Hematopoietic multipotent progenitor cell (in vitro differentiated cells): ENCODE measurements at places on chromosomes 3 and 15.

- DNase-seq: no peak
These were observed 57.2 kb downstream of the SEC22A start for GRCh38 chr3:123258811-123259420.

- DNase-seq: no peak
These were observed 272.4 kb downstream of the TIGIT start for GRCh38 chr3:114566162-114566755.

GRCh38 chr15:98954411-98954810 is 53.2 kb downstream of the PGPEP1L start:
- DNase-seq: no peak

GRCh38 chr3:10240799-10241198 is 7.5 kb upstream of the TATDN2 start:
- no peak for DNase-seq

DNA sequence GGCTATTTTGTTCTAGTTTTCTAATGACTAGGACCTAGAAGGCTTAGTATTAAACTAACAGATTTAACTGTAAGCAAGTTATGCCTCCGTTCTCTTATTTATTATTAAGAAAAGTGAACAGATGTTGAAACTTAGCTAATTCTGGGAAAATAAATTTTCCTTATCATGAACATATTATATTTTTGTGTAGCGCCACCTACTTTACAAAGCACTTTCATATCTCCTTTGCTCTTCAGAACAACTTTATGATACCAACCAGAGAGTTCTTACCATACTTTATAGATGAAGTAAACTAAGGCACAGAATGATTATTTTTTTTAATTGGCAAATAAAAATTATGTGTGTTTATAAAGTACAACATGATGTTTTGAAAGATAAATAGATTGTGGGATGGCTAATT is 59.4 kb downstream of the NME9 start:
- no peak for DNase-seq

DNA sequence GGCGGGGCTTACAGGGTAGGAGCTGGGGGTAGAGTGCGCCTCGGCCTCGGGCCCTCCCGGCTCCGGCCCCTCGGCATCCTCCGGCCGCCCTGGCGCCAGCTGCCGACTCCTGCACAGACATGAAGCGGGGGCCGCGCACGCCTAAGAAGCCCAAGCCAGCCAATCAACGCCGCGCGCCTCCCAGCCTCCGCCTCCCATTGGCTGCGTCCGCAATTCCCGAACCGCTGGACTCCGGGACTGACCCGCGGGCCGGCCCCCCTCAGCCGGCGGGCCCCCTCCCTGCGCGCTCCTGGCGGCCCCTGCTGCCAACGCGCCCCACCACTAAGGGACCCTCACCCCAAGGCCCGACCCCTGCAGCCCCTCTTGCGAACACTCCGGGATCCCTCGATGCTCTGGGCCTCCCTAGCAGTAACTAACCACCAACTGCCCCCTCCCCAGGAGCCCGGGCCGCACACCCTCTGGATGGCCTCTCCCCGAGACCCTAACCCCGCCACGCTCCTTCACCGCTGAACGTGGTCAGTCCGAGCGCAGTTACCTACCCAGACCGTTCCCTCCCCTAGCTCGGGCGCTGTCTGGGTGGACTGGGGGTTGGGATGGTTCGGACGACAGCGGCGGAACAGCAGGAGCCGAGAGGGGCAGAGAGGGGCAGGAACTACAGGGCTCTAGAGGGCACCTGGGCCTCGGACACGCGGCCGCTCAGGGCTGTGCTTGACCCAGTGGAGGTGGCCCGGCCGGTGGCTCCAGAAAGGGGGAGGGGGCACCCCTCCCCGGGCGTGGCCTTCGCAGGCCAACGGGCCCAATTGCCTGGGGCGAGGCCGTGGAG is 5.0 kb downstream of the GATA2 start:
- DNase-seq: peak; percentile 73

DNA sequence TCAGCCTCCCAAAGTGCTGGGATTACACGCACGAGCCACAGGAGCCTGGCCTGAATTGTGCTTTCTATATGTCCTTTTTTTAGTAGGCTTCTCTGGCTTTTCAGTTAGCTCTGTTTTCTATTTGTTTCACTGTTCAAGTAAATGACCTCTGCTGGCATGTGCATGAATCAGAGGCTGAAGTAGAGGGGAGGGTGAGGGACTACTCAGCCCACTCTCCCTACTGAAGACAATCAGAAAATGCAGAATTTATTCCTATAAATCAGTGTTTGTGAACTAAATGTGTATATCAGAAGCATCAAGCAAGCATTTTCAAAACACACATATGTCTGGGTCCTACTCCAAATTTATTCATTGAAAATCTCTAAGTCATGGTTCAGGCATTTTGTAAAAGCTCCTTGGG is 45.0 kb downstream of the ZMAT3 start:
- DNase-seq: no peak

DNA sequence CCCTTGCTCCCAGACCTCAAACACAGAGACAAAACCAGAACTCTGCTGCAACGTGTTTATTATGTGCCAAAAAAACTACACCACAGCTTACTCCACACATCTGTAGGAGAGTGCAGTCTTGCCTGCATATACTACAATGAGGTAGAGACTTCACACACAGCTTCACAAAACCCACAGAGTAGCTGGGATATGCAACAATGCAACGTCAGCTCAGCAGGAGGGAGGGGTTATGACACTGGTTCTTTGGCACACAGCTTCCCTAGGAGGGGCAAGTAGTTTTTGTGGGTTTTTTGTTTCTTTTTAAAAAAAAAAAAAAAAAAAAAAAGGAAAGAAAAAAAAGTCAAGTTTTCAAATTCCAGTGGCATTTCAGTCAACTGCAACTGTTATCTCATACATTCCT is 2.9 kb upstream of the RPS17 start:
- peak; percentile 46 for DNase-seq
